ENCODE measurements at places on chromosomes 12 and 14. TPM values are rescaled to one million over a fixed set of nuclear protein-coding genes. Genes with fewer than 3 reads are reported as not detected.

Gene POMT2
- total RNA-seq = 33.0 TPM

Gene ZNF384
- 62.8 TPM for total RNA-seq

GRCh38 chr12:123973552-123974341 is 732 bp downstream of the ZNF664 start:
- DNase-seq = peak; percentile 44

- DNase-seq = no peak
These were observed 185.6 kb downstream of the APAF1 start for GRCh38 chr12:98830657-98831056.

- no peak for DNase-seq
These were observed 2.0 kb downstream of the TEX52 start for GRCh38 chr12:2854669-2855453.

DNA sequence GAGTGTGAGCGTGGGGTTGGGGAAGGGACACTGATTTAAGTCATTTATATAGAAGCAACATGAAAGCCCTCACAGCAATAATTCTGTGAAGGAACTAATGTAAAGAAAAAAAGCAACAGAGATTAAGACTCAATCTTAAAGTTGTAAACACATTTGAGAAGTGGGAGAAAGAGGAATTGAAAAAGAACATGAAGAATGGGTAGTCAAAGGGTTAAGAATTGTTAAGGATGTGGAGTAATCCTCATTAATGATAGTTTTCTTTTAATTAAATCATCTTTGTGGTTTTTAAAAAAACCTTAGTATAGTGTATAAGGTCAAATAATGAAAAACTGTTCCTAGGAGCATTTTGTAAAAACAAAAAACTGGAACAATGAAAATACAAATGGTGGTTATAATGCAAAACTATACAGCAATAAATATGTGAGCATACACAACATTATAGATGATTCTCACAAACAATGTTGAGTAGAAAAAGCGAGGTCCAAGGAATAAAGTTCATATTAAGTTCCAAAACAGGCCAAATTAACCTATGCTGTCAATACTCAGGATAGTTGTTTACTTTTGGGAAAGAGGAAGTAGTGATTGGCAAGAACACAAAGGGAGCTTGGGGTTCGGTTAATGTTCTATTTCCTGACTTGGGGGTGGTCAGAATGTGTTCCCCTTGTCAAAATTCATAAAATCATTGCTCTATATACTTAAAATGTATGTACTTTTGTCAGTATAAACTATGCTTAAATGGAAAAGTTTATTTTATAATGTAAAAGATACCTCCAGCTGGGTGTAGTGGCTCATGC is 120.4 kb upstream of the ATF7IP start:
- DNase-seq = no peak

- DNase-seq = no peak
These were observed 1054.7 kb downstream of the GALC start for GRCh38 chr14:86938320-86938719.

- no peak for DNase-seq
These were observed 17.6 kb downstream of the NOS1 start for GRCh38 chr12:117343849-117344248.

DNA sequence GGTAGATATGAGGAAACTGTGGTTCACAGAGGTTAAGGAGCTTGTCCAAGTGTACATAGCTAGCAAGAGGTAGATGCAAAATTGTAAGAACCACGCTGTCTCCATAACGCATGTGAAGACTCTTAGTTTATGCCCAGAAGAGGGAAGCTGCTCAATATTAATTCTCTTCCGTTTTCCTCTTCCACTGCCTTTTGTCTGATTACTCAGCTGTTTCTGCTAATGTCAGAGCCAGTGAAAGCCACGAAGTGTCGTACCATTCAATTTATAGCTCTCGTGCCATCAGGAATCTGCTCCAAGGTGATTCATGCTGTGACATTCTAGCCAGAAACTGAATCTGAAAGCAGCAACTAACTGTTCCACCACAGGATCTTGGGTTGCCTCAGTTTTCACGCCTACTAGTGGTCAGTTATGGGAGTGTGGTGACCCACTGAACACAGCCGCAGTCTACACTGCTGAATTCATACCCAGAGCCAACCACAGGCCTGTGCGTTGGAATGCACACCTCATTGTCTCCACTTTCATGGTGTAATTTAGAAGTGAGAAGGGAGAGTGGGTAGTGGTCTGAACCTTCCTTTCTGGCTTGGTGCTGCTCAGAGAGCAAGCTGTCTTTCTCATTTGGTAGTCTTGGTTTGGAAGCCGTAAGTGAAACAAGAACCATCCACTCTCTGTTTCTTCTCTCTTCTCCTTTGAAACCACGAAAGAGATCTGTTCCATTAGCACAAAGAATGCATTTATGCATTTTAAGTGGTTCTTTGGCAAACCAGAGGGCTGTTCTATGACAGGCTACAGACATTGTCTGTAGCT is 74.2 kb upstream of the NAP1L1 start:
- peak; percentile 74 for DNase-seq

DNA sequence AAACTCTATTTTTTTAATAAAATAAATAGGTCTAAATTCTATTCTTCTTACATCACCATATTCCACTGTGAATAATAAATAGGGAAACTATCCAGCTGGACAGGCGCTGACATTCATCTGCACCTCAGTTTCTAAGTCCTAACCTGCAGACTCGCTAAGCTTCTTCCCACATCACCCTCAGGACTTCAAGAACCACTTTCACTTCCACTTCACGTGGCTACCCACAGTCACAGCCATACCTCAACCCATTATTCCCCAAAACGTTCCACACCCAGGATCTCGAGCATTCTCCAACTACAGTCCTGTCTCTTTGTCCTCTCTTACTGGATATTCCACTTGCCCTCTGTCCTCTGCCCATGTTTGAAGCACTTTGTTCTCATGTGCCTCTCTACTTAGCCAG is 71.1 kb downstream of the C2CD5 start:
- DNase-seq = no peak

- no peak for DNase-seq
These were observed 22.1 kb downstream of the FAIM2 start for GRCh38 chr12:49881415-49882247.

DNA sequence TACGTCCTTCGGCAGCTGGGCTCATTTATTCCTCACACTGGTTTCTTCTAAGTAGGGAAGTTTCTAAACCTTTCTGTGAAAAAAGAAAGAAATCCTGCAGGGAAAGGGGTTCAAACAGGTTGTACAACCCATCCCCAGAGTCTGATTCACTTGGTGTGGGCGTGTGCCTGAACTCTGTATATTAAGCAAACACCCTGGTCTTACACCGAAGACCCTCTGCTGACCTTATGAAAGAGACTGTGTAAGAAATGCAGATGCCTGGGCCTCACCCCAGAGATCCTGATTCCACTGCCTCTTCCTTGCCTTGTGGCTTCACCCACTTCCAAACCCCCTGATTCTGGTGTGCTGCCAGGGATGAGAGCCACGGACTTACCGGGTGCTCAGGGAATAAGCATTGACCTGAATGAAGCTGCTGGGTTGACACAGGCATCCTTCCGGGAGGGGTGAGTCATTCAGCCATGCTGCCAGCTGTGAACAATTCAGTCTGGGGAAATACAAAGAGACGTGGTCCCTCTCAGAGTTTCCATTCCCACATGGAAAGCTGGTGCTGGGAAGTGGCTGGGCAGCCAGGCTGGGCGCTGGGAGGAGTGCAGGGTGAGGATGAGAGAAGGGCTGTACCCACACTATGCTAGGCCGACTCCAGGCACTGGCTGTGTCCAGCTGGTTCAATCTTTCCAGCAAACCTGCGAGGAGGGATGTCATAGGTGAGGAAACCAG is 26.5 kb upstream of the ACTN1 start:
- DNase-seq = peak; percentile 88

DNA sequence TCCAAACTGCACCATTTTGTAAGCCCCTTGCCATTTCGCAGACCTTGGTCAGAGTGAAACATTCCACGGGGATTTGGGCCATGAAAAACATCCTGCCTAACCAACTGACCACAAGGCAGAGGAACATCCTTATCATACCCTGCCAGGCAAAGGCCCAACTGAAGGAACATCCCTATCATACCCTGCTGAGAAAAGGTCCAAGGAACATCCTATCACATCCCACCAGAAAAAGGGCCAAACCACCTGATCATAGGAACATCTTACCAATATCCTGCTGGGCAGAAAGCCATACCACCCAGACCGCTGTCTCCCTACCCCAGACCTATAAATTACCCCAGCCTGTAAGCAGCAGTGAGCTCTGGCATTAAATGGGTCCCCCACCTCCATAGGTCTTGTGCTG is 19.4 kb upstream of the LRRC9 start:
- DNase-seq = no peak
